ENCODE measurements at places on chromosomes 1 and 21. TPM values are rescaled to one million over a fixed set of nuclear protein-coding genes. Genes with fewer than 3 reads are reported as not detected.

SPRR2G gene
- not detected for total RNA-seq

WNT9A gene
- not detected for total RNA-seq

KCNE2 gene
- total RNA-seq: not detected

SH2D2A gene
- total RNA-seq: 0.88 TPM

WDR26 gene
- 60.2 TPM for total RNA-seq

CRNN gene
- not detected for total RNA-seq

BTG2 gene
- total RNA-seq: 24.0 TPM

AMPD1 gene
- total RNA-seq: not detected

PKNOX1 gene
- 6.5 TPM for total RNA-seq

C1QB gene
- total RNA-seq: not detected

MROH7 gene
- total RNA-seq: 0.05 TPM

FAM131C gene
- total RNA-seq: 0.75 TPM

KCNK2 gene
- total RNA-seq: 0.31 TPM

CCDC190 gene
- 0.24 TPM for total RNA-seq

CD247 gene
- total RNA-seq: not detected

ORC1 gene
- 0.34 TPM for total RNA-seq

OR10Z1 gene
- not detected for total RNA-seq

GJA9 gene
- total RNA-seq: not detected

TCHHL1 gene
- not detected for total RNA-seq

VWA5B1 gene
- total RNA-seq: not detected

MPZL1 gene
- total RNA-seq: 104 TPM

OR6N1 gene
- total RNA-seq: not detected

CHRM3 gene
- total RNA-seq: 0.98 TPM

TEX38 gene
- total RNA-seq: not detected

KDM1A gene
- 51.4 TPM for total RNA-seq

TGFB2 gene
- 2.1 TPM for total RNA-seq

NUAK2 gene
- 3.6 TPM for total RNA-seq

DNAJC28 gene
- 3.2 TPM for total RNA-seq

GJC2 gene
- 0.37 TPM for total RNA-seq

GCSAML gene
- total RNA-seq: not detected

MYBPH gene
- total RNA-seq: 1.0 TPM

TRNP1 gene
- total RNA-seq: 113 TPM

VCAM1 gene
- total RNA-seq: 18.8 TPM

AXDND1 gene
- total RNA-seq: 0.10 TPM

KRTAP13-2 gene
- total RNA-seq: not detected

PRR9 gene
- total RNA-seq: not detected

ZNF281 gene
- 8.7 TPM for total RNA-seq

GREM2 gene
- total RNA-seq: not detected

LGR6 gene
- not detected for total RNA-seq

SPRR3 gene
- total RNA-seq: not detected

LORICRIN gene
- not detected for total RNA-seq

TFF2 gene
- not detected for total RNA-seq

SLC44A3 gene
- 1.7 TPM for total RNA-seq

INAVA gene
- total RNA-seq: not detected

DYNLT5 gene
- not detected for total RNA-seq

SLC35E2B gene
- 43.6 TPM for total RNA-seq

PTPRC gene
- not detected for total RNA-seq

AMIGO1 gene
- total RNA-seq: 1.4 TPM

AADACL4 gene
- not detected for total RNA-seq

FNBP1L gene
- 23.1 TPM for total RNA-seq

RGSL1 gene
- not detected for total RNA-seq

GBP6 gene
- not detected for total RNA-seq

CFHR2 gene
- total RNA-seq: not detected

LIPI gene
- total RNA-seq: not detected

All from cardiac ventricle fibroblast (primary cell).